ENCODE measurements at places on chromosomes 6 and 20. TPM values are rescaled to one million over a fixed set of nuclear protein-coding genes. Genes with fewer than 3 reads are reported as not detected.

The XKR7 gene
- total RNA-seq: not detected

The GPR6 gene
- not detected for total RNA-seq

The TNFRSF6B gene
- total RNA-seq: 0.39 TPM

The GJA10 gene
- total RNA-seq: not detected

The SLC35D3 gene
- total RNA-seq: not detected

The DDX43 gene
- total RNA-seq: not detected

The EYS gene
- 0.17 TPM for total RNA-seq

The OR2H2 gene
- not detected for total RNA-seq

The RIN2 gene
- total RNA-seq: 13.7 TPM

The DPPA5 gene
- total RNA-seq: not detected

The UBE2V1 gene
- 81.7 TPM for total RNA-seq

The FABP7 gene
- total RNA-seq: not detected

The LY6G6D gene
- total RNA-seq: not detected

The RAET1G gene
- total RNA-seq: not detected

The SNPH gene
- total RNA-seq: 1.5 TPM

The SSTR4 gene
- not detected for total RNA-seq

The LHFPL5 gene
- total RNA-seq: not detected

The FBXO30 gene
- 3.3 TPM for total RNA-seq

The TRIM31 gene
- 0.12 TPM for total RNA-seq
